Right atrium auricular region (tissue), 2 donors: ENCODE measurements at places on chromosomes 6 and 20. TPM values are rescaled to one million over a fixed set of nuclear protein-coding genes. Genes with fewer than 3 reads are reported as not detected.

The MRAP2 gene
- total RNA-seq, result 0.20 TPM

The HLA-DQA1 gene
- total RNA-seq, result 0.63 TPM

The TIAM2 gene
- 9.3 TPM for total RNA-seq

The TCF21 gene
- 7.5 TPM for total RNA-seq

The HLA-DRB1 gene
- total RNA-seq, result 24.0 TPM

The MYH7B gene
- total RNA-seq, result 24.4 TPM

The DDO gene
- total RNA-seq, result 13.7 TPM

The TINAG gene
- total RNA-seq, result 0.51 TPM

- H3K4me1 ChIP-seq, result no peaks in the 10 kb centered on the region
- no peak overlapping the region for H3K4me3 ChIP-seq
- H3K27me3 ChIP-seq, result no peaks in the 10 kb centered on the region
- H3K36me3 ChIP-seq, result no peaks in the 10 kb centered on the region
- no peak overlapping the region for H3K27ac ChIP-seq
Observed at GRCh38 chr6:147176795-147177194, 27.4 kb upstream of the STXBP5 start.

- no peak overlapping the region for H3K4me3 ChIP-seq
- no peaks in the 10 kb centered on the region for H3K4me1 ChIP-seq
- H3K36me3 ChIP-seq, result no peaks in the 10 kb centered on the region
- no peak overlapping the region for H3K27ac ChIP-seq
- no peak for DNase-seq
- no peaks in the 10 kb centered on the region for H3K27me3 ChIP-seq
Observed at GRCh38 chr20:12849225-12849910, 159.4 kb upstream of the SPTLC3 start.

GRCh38 chr6:116508527-116508926 is 2.9 kb upstream of the CALHM5 start:
- H3K4me3 ChIP-seq, result no peak overlapping the region
- no peaks in the 10 kb centered on the region for H3K36me3 ChIP-seq
- H3K27me3 ChIP-seq, result no peaks in the 10 kb centered on the region
- no peaks in the 10 kb centered on the region for H3K4me1 ChIP-seq

GRCh38 chr20:53660078-53660909 is 66.7 kb upstream of the ZNF217 start:
- no peak for DNase-seq
- H3K4me3 ChIP-seq, result peak overlapping the region; percentile 55
- peaks cover 18% of the 10 kb centered on the region for H3K4me1 ChIP-seq
- H3K27ac ChIP-seq, result peak overlapping the region; percentile 70
- no peaks in the 10 kb centered on the region for H3K27me3 ChIP-seq
- H3K36me3 ChIP-seq, result no peaks in the 10 kb centered on the region

GRCh38 chr6:109165392-109165974 is 70.2 kb downstream of the CEP57L1 start:
- H3K36me3 ChIP-seq, result peaks cover 8% of the 10 kb centered on the region
- H3K4me3 ChIP-seq, result no peak overlapping the region
- no peak overlapping the region for H3K27ac ChIP-seq
- no peak for DNase-seq

GRCh38 chr20:47857569-47858464 is 72.5 kb upstream of the SULF2 start:
- no peak overlapping the region for H3K4me3 ChIP-seq
- no peaks in the 10 kb centered on the region for H3K36me3 ChIP-seq
- H3K27me3 ChIP-seq, result no peaks in the 10 kb centered on the region
- H3K27ac ChIP-seq, result peak overlapping the region; percentile 77
- peak; percentile 65 for DNase-seq
